ENCODE measurements at places on chromosomes 2 and 18. TPM values are rescaled to one million over a fixed set of nuclear protein-coding genes. Genes with fewer than 3 reads are reported as not detected.

- peak overlapping the region; percentile 17 for H3K27ac ChIP-seq
- no peak overlapping the region for H3K4me3 ChIP-seq
- H3K36me3 ChIP-seq: no peaks in the 10 kb centered on the region
- no peak for DNase-seq
- H3K27me3 ChIP-seq: no peaks in the 10 kb centered on the region
- no peaks in the 10 kb centered on the region for H3K4me1 ChIP-seq
Measured at GRCh38 chr2:109436610-109437225, 177.0 kb downstream of the SEPTIN10 start.

GRCh38 chr2:150234787-150235446 is 252.6 kb downstream of the RND3 start:
- no peaks in the 10 kb centered on the region for H3K27me3 ChIP-seq
- DNase-seq: no peak
- no peak overlapping the region for H3K27ac ChIP-seq
- no peaks in the 10 kb centered on the region for H3K36me3 ChIP-seq
- no peak overlapping the region for H3K4me3 ChIP-seq

DNA sequence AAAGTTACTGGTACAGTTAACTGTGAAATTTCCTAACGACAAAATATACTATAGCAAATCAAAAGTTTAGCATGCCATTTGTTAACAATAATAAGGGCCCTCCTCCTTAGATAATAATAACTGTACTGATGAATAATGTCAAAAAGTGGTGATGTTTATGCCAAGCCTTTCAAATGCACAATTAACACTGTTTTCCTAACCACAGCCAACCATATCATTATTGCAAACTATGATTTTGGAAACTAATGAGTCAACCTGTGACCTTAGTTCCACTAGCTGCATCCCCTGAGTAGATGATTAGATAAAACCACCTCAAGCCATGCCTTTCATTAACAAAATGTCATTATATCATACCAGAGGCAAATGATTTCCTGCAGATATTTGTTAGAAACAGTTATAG is 25.1 kb upstream of the GPR75 start:
- H3K4me3 ChIP-seq: no peak overlapping the region
- H3K4me1 ChIP-seq: no peaks in the 10 kb centered on the region
- H3K36me3 ChIP-seq: peaks cover 45% of the 10 kb centered on the region
- no peak overlapping the region for H3K27ac ChIP-seq
- no peak for DNase-seq

DNA sequence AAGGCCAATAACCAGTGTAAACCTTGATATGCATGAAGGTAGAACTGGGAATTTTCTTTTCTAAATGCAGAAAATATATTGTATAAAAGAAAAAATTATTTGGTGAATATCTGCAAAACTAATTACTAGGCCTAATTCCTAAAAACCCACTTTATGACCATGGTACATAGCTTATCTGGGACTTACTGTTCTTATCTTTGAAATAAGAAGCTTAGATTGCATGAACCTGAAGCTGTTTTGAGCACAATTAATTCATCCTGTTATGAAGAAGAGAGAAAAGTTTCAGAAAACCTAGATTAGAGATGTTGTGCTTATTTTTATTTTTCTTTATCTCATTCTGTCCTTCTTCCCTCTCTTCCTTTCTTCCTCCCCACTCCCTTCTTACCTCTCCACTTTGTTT is 235.0 kb downstream of the GULP1 start:
- no peaks in the 10 kb centered on the region for H3K27me3 ChIP-seq
- no peaks in the 10 kb centered on the region for H3K4me1 ChIP-seq
- no peaks in the 10 kb centered on the region for H3K36me3 ChIP-seq
- no peak overlapping the region for H3K4me3 ChIP-seq
- DNase-seq: no peak

- H3K27me3 ChIP-seq: no peaks in the 10 kb centered on the region
- H3K27ac ChIP-seq: no peak overlapping the region
- peaks cover 9% of the 10 kb centered on the region for H3K36me3 ChIP-seq
Measured at GRCh38 chr2:15481000-15481399, 80.1 kb downstream of the NBAS start.

The PLEK gene
- total RNA-seq: 19.3 TPM

The ABCB11 gene
- total RNA-seq: not detected

The SS18 gene
- 96.6 TPM for total RNA-seq

The SATB2 gene
- 9.4 TPM for total RNA-seq

Measured in upper lobe of left lung (tissue), 6 donors.